ENCODE measurements at places on chromosomes 16 and 17.

DNA sequence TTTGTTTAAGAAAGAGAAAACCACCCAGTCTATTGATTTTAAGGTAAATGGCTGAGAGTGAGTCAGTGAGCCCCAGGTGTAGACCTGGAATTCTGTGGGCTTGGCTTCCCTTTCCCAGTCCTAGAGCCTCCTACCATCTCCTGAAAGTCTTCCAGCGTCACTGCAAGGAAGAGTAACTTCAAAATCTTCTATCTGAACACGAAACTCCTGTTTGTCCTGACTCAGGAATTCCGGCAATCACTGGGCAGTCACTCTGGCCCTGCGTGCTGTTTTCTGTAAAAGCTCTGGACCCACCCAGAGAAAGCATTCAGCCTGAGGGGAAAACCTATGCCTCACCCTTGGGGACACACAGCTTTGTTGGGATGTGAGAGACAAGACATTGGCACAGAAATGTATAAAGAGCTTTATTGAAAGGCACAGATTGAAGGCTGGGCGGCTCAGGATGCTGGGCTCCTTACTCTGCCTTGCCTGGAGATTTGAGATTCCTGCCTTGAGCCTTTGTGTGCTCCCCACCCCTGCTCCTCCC, 15.9 kb downstream of the MINK1 start:
- DNase-seq, result no peak

DNA sequence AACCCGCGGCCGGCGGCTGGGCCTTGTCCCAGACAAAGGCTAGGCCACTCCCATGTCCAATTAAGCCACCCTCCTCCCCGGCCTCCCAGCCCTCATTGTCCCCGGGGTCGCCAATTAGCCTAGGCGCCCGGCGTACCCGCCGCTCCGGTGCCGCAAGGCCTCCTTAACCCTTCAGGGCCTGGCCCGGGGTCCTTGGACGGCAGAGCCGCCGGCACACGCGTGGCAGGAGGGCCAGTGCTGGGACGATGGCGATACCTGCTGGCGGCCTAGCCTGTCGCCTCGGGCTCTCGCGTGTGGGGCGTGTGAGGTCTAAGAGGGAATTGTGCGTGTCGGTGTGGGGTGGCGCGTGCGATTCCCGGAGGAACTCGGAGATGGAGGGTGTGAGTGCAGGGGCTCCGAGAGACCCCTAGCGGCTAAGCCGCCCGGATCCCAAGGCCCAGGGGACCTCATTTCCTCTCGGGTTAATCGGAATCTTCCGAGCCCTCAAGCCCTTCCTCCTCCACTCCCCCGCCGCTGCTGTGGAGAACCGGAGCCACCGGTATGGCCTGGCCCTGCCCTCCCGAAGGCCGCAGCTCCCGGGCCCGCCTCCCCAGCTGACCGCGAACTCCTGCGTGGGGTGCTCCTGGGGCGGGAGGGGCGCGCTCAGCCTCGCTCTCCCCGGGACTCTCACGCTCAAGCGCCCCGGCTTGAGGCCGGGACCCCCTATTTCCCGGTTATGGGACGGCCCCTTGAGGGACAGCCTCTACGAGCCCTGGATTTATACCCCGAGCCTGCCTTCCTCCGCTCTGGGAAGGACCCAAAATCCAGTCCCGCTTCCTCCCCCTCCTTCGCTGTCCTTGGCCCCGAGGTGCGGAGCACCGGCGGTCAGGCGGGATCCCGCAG, 11.9 kb downstream of the TBX2 start:
- no peak for DNase-seq

DNA sequence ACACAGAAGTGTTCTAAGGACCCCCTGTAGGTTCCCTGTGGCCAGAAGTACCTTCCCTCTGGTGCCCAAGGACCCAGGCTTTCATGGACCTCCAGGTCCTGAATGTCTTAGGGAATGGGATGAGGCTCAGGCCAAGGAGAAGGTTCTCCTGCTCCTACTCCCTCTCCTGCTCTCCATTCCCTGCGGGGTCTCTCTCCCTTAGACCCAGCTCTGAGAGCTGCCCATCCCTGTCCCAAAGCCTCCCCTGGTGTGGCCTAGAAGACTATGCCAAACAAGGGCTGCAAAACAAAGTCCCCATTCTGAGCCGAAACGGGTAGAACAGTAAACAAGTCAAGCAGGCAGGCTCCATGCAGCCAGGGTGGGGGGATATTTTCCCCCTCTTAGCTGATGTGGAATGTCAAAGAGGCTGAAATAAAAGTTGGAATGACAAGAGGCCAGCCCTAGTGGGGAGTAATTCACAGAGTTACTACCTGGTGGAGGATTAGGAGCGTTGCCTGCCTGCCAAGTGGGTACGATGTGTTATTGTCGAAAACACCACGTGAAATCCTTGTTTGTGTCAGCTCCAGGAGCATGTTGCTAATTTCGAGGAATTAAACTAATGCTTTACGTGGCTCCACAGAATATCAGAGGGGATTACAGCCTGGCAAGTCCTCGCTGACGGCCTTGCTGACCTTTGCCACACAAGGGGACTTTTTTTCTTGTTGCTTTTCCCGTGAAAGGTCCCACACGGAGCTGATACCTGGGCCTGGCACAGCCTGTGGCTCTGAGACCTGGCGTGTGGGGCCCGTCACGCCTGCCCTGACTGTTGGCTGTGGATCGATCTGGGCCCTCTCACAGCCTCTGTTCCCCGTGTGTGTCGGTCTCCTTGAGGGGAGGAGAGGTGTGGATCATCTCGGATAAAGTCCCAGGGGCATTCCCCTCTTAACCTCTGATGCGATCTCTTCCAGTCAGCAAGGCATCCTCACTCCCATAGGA, 2.9 kb downstream of the WFIKKN2 start:
- no peak for DNase-seq

GRCh38 chr17:40307001-40307730, 1.8 kb upstream of the RARA start:
- peak; percentile 61 for DNase-seq

DNA sequence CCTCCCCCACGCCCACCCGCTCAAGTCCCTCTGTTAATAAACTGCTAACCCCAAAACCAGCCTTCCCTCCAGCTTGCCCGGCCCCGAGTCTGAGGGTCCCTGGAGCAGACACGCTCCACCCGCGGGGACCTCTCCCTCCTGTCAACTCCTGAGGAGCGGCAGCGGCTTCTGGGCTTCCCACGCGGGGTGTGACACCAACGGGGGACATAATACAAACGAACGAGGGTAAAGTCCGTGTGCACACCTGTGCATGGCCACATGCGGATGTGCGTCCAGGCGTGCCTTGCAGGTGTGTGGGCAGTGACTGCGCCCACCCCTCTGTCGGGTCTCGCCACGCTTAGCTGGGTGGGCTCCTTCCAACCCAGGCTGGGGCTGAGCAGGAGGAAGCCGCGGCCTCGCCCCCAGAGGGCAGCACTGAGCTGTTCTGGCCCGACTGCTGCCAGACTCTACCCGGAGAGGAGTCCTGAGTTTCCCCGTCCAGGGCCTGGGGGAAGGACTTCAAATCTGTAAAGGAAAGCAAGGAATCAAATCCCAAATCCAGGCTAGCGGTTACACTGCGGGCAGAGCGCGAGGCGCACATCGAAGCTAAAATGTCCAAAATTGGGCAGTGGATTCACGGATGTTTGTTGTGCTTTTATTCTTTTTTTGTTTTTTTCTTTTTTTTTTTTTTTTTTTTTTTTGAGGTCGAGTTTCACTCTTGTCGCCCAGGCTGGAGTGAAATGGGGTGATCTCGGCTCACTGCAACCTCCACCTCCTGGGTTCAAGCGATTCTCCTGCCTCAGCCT, 24.2 kb upstream of the KRT17 start:
- DNase-seq, result peak; percentile 87

GRCh38 chr17:67818110-67819002, 6.9 kb upstream of the BPTF start:
- no peak for DNase-seq
